ENCODE measurements at places on chromosomes 4 and X. TPM values are rescaled to one million over a fixed set of nuclear protein-coding genes. Genes with fewer than 3 reads are reported as not detected.

The FAM53A gene
- total RNA-seq: 2.5 TPM

The TENM3 gene
- total RNA-seq: 6.1 TPM

The CPE gene
- total RNA-seq: 10.6 TPM

The GABRG1 gene
- not detected for total RNA-seq

The ATOH1 gene
- total RNA-seq: not detected

The CAMK2D gene
- 20.3 TPM for total RNA-seq

The EOLA2 gene
- 24.4 TPM for total RNA-seq

The STOX2 gene
- total RNA-seq: 2.3 TPM

The PLP2 gene
- 132 TPM for total RNA-seq

The CORIN gene
- total RNA-seq: 0.12 TPM

The RHOXF2B gene
- total RNA-seq: not detected

The NKX3-2 gene
- total RNA-seq: not detected

The S100G gene
- total RNA-seq: not detected

The TMPRSS11A gene
- total RNA-seq: not detected

The MAGEA11 gene
- not detected for total RNA-seq

GRCh38 chr4:145132511-145133098, 34.5 kb downstream of the ABCE1 start:
- no peak for DNase-seq

- peak; percentile 43 for DNase-seq
These were observed 185.6 kb downstream of the RAP1GDS1 start for GRCh38 chr4:98446499-98447375.

GRCh38 chr4:169955521-169955920, 70.7 kb downstream of the MFAP3L start:
- no peak for DNase-seq

DNA sequence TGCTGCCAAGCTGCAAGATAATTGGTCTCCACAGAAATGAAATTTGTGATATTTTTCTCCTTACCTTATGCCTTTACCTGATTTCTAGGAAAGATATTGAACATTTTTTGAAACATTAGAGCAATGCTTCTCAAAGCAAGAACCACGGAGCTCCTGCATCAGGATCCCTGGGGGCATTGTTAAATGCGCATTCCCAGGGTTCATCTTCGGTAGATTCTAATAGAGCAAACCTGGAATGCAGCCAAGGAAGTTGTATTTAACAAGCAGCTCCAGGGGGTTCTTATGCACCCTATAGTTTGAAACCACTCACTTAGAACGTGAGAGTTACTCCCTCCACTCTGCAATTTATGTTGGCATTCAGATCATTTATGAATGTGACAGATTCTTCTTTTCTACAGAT, 126.2 kb downstream of the SLC39A8 start:
- no peak for DNase-seq

DNA sequence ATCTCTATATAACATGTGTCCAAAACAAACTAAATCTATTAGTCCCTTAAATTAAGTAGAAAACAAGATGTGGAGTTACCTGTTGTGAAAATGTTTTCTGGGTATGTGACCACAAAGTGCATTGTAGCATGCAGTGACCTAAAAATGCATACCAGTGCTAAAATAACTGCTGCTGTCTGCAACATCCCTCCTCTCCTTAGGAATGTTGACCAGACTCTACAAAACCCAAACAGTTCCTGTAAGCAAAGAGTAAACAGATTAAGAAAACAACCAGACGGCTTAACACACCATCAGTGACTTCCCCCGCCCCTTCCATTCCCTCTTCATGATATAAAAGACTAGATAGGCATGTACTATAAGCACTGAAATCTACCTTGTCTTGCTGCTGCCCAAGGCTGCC, 15.8 kb upstream of the RAB33B start:
- DNase-seq: no peak

DNA sequence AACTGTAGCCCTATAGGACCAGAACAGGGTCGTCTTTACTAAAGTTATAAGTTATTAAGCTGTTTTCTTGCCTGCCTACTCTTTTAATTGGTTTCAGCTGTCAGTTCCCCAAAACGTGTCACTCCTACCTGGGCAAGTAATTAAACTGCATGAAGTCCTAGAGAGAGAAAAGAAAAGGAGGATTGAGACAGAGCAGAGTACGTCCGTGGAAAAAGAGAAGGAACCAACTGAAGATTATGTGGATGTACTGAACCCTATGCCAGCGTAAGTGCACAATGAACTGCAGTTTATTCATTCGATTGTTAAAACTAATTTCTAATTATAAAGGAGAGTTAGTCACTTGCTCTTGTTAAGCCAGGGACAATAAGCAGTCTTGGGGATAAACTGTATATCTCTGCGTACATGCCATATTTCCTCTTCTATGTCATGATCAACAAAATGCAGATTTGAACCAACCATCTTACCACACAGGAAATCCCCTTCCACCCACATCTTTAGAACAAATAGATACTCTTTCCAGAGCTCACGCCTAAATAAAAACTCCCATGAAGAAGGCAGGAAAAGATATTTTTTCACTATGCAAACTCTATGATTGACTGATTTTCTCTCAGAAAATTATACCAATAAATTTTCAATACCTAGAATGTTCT, 22.8 kb downstream of the STAP1 start:
- DNase-seq: no peak

DNA sequence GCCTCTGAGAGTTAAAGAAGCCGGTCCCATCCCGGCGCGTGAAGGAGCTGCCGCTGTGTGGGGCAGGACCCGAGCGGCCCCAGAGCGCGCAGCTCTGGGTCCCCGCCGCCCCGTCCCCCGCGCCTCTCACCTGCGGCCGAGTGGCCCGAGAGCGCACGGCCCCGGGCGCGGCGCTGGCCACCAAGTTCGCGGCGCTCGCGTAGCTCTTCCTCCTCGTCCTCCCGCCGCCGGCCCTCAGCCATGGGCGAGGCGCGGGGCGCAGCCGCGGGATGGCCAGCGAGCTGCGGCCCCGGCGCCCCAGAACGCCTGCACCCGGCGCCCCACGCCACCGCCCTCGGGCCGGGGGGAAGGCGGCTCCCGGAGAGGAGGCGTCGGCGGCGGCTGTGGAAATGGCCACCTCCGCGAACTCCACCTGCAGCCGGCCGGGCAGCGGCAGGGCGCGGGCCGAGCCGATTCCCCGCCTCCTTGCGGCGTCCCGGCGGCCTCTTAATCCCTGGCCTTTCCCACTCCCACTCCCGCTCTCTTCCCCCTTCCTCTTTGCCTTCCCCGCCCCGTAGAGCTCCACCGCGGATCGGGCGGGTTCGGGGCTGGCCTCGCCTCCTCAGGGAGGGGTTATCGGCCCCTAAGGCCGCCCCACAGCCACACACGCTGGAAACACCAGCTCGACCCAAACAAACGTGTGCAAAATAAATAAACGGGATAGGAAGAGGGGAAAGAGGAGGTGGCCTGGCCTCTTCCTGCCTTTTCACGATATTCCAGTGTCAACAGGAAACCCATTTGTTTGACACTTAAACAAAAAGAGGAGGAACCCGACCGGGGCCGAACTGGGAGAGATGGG, at the start of gene SH3D19:
TSS of gene SH3D19 (minus strand) at position 495 of the 838 bp plus-strand sequence. CDS start at position 242, 253 bp downstream.
- no peak for DNase-seq

DNA sequence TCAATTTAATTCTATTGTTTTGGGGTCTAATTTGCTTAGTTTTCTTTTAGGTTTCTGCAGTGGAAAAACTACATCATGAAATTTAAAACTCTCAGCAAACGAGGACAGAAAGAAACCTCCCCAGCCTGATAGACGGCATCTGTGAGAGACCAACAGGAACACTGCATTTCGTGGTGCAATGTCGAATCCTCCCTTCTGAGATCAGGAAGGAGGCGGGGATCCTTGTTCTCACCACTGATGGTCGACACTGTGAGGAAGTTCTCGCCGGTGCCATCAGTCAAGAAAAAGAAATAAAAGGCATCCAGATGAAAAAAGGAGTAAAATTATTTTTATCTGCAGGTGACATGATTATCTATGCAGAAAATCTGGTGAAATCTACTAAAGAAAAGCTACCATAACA, 16.5 kb downstream of the GAK start:
- DNase-seq: no peak

DNA sequence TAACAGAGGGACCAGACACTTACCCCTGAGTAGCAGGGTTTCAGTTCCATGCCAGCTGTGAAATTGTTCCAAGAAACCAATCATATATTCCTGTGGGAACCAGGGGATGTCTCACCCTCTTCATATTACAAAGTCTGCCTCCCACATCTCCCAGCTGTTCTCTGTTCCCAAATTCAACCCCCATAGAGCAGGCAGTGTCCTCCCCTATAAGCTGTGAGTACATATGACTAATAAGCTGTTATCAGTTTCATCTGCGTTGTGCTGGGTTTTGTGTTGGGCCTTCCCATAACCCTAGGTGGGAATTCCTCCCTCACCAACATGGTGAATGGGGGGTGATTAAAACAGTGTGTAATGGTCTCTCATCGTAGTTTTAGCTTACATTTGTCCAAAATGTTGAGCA, 41.0 kb downstream of the CEP44 start:
- DNase-seq: no peak

- DNase-seq: no peak
These were observed 191.1 kb upstream of the FAT4 start for GRCh38 chr4:125123570-125124109.

DNA sequence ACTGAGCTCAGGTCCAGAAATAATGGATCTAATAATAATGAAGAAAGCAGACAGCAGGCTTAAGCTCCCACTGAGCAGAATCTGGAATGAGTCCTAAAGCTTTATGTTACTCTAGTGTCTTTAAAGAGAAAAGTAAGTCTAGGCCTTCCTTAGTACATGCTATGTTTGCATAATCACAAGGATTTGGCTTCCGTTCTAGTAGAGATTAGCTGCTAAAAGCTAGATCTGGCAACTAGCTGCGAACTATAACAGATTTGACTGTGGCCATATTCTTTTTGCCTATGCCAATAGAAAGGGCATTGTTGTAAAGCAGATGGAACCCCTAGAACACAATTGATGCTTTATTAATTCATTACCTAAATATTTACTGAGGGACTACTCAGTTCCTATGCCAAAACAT, 19.0 kb downstream of the COX7B2 start:
- no peak for DNase-seq

- no peak for DNase-seq
These were observed 55.0 kb downstream of the HTT-AS start for GRCh38 chr4:3019145-3019846.

GRCh38 chr4:162274354-162274753, 110.6 kb upstream of the FSTL5 start:
- DNase-seq: peak; percentile 20

- no peak for DNase-seq
These were observed 175.9 kb downstream of the TSPAN5 start for GRCh38 chr4:98482503-98482846.

- DNase-seq: no peak
These were observed 144.6 kb downstream of the AMELX start for GRCh38 chrX:11437642-11438379.

DNA sequence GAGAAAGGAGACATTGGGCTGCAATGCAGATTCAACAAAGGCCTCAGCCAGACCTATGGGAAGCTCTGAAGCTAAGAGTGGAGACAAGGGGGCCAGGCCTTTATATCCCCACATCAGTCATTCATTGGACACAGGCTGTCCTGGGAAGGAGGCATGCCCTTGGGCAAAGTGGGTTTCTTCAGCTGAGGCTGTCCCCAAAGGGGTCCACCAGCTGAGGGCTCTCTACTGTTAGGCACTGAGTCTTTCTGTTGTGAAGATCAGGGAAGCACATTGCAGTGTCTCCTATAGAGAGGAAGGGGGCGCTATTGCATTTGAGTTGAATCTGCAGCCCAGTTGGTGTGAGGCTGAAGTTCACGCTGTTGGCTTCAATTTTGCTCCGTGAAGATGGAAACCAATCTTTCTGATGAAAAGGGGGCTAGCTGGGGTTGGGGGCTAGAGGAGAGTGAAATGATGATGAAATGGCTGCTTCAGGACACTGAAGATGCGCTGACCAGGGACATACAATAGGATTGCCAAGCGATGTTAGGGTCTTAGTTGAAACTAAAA, 48.0 kb downstream of the SLC25A5 start:
- DNase-seq: no peak

GRCh38 chrX:118904218-118904617, 70.2 kb upstream of the LONRF3 start:
- DNase-seq: no peak

- DNase-seq: no peak
These were observed 87.7 kb upstream of the MAGEA4 start for GRCh38 chrX:151825007-151825406.

DNA sequence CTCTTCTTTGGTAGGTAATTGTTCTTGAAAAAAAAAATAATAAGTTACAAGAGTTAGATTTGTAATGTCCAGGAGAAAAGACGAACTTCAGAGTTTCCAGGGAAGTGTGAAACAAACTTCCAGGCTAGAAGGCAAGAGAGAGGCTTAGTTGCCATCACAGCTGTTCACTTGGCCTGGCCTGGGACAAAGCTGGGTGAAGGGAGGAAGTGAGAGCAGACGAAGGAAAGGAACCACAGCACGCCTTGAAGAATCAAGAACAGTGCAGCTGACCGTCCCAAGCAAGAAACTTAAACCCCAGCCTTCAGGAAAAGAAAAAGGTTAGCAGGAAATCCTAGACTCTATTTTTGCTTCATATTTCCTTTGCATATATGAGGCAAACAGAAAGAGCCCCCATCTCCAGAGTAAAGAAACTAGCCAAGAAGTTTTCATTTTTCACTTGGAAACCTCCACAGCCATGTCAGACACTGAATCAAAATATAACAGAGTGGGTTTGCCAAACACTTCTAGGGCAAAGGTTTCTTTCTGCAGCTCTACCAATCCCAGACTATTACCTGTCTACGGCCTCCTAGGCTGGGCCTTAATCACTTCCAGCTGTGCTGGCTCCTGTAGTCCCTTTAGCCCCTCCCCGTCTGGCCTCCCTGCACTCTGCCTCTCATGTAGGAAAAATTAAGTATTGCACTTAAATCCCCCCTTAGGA, 209.6 kb downstream of the SPATA18 start:
- no peak for DNase-seq

- DNase-seq: peak; percentile 52
These were observed 173.9 kb upstream of the PGRMC2 start for GRCh38 chr4:128461291-128462102.

- no peak for DNase-seq
These were observed 42.9 kb downstream of the DCTD start for GRCh38 chr4:182874304-182874751.

- DNase-seq: no peak
These were observed 1296.1 kb upstream of the PCDH7 start for GRCh38 chr4:29423836-29424721.

GRCh38 chr4:90458576-90458975, 331.4 kb downstream of the CCSER1 start:
- DNase-seq: no peak

GRCh38 chr4:37780444-37781130, 45.9 kb upstream of the PGM2 start:
- DNase-seq: no peak

- DNase-seq: no peak
These were observed 110.2 kb downstream of the GNL3L start for GRCh38 chrX:54640103-54640690.

- DNase-seq: no peak
These were observed 149.8 kb downstream of the CHM start for GRCh38 chrX:85897362-85898126.
